ENCODE measurements at places on chromosomes 13 and 19.

- DNase-seq, result no peak
Observed at GRCh38 chr13:97892717-97893116, 60.8 kb upstream of the IPO5 start.

DNA sequence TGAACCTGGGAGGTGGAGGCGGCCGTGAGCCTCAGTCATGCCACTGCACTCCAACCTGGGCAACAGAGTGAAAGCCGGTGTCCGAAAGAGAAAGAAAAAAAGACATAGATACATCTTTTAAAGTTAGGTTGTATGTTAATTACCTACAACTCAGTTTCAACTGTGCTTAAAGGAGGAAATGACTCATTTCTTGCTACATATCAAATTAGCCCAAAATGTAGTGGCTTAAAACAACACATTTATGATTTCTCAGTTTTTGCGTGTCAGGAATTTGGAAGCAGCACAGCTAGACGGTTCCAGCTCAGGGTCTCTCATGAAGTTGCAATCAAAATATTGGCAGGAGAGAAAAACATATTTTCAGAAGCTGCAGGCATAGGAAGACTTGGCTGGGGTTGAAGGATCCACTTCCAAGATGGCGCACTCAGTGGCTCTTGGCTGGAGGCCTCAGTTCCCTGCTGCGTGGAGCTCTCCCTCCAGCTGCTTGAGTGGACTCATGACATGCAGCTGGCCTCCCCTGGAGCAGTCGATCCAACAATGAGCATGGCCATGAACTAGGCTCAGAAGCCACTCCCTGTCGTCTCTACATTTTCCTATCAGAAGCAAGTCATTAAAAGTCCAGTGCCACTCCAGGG is 7.1 kb downstream of the LDLR start:
- DNase-seq, result no peak

- DNase-seq, result no peak
Observed at GRCh38 chr13:26132756-26133155, 80.9 kb upstream of the SHISA2 start.

DNA sequence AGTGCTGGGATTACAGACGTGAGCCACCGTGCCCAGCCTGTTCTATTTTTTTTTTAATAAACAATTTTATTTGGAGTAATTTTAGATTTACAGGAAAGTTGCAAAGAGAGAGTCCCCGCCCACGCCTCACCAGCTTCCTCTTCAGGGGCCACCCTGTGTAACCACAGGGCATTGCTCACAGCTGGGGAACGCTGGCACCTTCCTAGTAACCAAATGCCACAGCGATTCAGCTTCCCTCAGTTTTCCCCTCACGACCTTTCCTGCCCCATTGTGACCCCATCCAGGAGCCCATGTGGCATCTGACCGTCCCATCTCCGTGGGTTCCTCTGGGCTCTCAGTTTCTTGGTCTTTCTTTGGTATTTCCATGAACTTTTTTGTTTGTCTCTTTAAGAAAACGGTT is 83.9 kb downstream of the GNG7 start:
- peak; percentile 54 for DNase-seq

DNA sequence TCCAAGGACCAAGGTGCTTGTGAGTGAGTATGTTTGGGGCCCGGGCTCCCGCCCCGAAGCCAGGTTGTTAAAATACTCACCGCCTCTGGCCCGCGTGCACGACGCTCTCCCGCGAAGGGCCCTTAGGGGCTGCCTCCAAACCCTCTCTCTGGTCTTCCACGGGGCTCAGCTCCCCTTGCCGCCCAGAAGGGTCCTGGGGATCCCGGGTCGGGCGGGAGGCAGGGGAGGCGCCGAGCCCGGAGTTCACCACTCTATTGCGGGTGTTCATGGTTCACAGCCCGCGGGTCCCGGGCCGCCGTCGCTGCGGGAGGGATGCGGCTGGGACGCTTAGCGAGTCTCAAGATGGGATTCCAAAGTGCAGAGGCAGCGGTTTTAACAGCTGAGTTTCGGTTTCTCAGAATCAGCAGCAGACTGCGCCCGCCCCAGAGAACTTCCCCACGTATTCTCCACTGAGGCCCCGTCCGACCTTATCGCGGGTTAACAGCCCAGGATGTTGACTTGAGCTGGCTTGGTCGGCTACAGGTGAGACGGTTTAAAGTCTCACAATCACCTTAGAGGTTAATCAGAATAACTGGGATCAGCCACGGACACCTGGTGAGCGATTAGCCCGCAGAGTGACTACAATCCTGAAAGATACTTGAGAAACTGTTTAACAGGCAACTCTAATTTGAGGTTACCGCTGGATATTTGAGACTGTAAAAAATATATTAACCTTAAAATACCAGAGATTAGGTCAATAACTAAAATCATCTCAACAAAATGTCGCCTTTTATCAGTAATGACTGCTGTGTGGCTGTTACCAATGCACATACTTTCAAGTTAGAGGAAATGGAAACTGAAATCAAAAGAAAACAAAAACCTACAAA is at the start of gene EPSTI1:
EPSTI1 (minus strand) TSS at position 344 of the 866 bp plus-strand sequence; CDS start at position 268, 76 bp downstream.
- DNase-seq, result peak; percentile 53

DNA sequence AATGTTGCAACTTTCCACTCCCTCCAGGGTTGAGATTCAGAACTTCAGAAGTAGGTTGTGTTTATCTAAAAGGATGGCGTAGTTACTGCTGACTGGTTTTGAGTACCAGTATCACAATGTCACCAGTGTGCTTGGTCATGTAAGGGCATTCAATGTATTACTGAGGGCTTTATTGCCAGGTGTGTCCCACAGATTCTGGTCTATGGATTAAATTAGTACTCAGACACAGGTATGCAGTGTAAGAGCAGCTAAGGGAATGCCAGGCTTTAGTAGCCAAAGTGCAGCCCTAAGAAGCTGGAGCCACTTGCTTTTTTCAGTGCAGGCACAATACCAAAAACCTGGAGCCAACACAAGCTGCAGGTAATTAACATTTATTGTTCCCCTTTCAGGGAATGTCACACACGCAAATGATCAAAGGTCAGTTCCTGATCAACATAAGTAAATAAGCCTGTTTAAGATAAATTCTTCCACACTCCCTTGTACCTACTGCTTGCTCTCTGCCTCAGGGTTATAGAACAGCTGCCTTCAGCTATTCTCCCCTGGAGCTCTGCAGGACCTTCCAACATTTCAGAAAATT is 130.1 kb upstream of the ZNF91 start:
- DNase-seq, result no peak

DNA sequence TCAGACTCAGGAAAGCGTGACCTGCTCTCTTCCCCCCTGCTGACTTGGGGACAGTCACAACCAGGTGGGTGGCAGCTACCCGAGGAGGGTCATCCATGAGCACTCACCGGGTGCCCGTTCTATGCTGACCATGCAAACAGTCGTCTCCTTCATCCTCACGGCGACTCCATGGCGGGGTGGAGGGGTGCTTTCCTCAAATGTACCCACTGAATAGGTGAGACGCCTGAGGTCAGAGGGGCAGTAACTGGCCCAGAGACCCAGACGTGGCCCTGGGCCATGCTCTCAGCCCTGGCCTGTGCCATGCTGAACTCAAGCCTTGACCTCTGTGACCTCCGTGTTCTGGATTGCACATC is 59.2 kb upstream of the TPM4 start:
- no peak for DNase-seq

DNA sequence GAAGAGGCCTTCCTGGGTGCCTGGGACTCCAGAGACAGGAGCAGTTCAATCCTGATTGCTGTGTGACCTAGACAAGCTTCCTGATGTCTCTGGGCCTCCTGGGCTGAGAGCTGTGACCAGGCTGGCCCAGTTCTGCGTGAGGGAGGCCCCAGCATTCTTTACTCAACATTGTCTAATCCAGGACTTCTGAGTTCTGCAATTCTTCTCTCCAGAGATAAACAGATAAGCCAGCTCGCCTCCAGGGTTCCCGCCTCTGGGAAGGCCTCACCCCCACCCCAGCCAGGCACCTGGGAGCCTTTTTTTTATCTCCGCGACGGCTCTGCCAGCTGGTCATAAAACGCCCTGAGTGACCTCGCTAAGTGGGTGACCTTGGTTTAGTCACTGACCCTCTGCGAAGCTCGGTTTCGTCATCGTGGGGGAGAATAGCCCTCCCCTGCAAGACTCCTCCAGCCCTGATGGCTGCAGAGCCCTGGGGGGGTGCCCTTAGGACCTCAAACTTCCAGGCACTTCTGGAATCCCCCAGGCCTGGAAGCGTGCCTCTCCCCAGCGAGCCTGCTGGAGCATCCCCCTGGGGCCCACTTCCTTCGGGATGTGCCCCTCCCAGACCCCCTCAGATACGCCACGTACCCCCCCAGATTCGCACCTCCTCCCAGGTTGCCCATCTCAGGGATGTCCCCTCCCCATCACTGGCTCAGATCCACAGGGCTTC is 1.9 kb downstream of the SULT2B1 start:
- no peak for DNase-seq

- no peak for DNase-seq
Observed at GRCh38 chr19:54035215-54036178, 28.2 kb downstream of the VSTM1 start.

DNA sequence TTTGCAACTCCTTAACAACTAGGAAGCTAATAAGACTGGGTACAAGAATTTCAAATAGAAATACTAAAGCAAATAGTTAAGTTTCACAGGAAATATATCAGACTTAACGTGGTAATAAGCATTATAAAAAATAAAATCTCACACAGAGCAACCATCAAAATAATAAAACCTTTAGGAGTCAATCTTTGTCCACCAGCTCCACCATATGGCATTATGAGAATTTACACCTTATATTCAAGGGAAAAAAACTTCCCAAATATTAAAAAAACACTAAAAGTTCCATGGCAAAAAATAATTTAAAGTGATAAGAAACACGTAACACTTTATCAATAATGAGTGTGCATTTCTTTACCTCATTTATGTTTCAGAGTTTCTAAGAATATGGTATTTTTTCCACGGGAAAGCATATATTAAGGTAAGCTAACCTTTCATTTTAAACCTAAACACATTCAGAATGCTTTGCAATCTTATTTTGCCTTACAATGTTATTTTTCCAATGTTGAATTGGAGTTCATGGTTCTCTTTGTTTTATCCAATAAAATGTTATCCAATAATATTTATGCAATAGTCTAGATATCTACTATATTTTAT is 423.2 kb upstream of the SGCG start:
- no peak for DNase-seq

DNA sequence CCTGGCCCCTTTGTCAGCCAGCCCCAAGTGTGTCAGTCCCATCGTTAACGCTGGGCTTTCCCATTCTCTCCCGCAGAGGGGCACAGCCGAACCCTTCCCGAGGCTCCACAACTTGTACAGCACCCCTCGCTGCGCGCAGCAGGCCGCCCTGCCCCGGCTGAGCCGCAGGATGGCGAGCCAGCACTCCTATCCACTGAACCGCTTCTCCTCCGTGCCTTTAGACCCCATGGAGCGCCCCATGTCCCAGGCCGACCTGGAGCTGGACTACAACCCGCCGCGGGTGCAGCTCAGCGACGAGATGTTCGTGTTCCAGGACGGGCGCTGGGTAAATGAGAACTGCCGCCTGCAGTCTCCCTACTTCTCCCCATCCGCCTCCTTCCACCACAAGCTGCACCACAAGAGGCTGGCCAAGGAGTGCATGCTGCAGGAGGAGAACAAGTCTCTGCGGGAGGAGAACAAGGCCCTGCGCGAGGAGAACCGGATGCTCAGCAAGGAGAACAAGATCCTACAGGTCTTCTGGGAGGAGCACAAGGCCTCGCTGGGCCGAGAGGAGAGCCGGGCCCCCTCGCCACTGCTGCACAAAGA is 11.1 kb downstream of the CBY2 start:
- no peak for DNase-seq

- DNase-seq, result no peak
Observed at GRCh38 chr13:47484548-47484947, 516.5 kb downstream of the SUCLA2 start.

GRCh38 chr13:102947745-102948405 is 102.0 kb downstream of the ERCC5 start:
- DNase-seq, result no peak

GRCh38 chr13:60571571-60571970 is 174.6 kb downstream of the TDRD3 start:
- DNase-seq, result no peak

GRCh38 chr13:32902029-32902780 is 114.0 kb upstream of the KL start:
- no peak for DNase-seq

DNA sequence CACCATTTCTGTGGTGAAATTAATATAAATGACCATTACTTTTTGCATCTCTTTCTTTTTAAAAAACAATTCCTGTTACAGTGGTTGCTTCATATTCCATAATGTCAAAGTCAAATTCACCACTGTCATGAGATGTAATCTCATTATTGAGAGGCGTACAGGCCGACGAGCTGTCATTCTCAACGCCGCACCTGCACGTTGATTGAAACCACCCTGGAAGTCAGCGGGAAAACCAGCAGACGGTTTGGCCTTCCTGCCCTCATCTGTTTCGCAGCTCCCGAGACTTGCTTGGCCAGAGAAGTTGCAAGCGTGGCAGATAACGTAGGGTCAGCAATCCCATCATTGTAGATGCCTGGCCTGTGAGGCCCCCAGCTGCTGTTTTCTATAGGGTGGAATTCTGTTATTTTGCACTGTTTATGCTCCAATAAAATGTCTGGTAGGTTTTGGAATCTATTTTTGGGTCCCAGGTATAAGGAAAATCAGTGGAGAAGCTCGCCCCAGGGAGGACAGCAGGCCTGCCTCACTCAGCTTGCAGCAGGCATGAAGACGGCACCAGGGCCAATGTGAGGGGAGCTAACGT is 153.4 kb downstream of the SOX1 start:
- no peak for DNase-seq

DNA sequence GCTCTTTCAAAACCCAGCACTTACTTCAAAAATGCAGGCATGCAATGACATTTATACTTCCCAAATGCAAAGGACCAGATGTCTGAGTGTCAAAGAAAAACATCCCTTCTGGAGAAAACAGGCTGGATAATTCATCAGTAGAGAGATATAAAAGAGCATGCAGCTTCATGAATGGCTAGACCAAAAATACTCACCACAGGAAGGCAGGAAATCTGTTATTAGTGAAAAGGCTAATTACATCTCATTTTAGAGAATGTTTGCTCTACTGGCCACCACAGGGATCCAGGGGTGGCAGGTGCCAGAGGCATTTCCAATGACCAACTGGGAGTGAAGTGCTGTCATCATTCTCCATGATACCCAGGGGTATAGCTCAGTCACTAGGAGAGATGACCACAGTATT is 106.5 kb downstream of the LHFPL6 start:
- DNase-seq, result no peak

DNA sequence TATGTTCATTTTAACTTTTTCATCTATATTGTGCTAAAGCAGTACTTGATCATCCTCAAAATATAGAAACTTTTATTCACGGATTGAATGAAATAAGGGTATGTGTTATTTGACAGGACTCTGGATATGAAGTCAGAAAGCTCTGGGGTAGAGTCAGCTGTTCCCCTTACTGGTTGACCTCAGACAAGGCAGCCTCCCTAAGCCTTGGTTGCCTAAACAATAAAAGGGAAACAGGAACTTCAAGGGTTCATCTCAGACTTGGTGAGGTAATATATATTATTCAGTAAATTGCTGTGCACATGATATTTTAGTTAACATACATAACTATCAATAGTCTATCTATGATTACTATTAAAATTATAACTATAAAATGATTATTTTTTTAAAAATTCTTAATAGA is 13.6 kb downstream of the POLR1D start:
- DNase-seq, result no peak
